ENCODE measurements at places on chromosomes 1 and 21.

GRCh38 chr1:172976222-172977041 lies 74.3 kb downstream of the TNFSF18 start:
- no peak for DNase-seq

GRCh38 chr1:228836427-228836826 lies 101.1 kb downstream of the RHOU start:
- no peak for DNase-seq

DNA sequence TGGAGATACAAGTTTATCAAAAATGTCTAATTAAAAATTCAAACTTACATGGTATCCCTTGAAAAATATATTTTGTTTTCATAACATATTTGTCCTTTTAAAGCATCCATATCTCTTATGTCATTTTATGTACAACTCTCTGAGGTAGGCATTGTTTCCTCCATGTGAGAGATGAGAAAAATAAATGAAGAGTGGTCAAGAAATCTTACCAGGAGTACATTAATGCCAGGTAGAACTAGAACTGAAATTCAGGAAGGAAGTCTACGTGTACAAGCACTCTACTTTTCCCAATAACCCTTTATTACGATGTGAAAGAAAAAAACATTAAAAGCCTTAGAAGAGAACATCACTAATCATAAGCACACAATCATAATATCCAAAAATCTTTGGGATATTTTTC lies 5.6 kb downstream of the BRINP3 start:
- no peak for DNase-seq

GRCh38 chr1:232602622-232603021 lies 27.3 kb downstream of the SIPA1L2 start:
- DNase-seq, result no peak

DNA sequence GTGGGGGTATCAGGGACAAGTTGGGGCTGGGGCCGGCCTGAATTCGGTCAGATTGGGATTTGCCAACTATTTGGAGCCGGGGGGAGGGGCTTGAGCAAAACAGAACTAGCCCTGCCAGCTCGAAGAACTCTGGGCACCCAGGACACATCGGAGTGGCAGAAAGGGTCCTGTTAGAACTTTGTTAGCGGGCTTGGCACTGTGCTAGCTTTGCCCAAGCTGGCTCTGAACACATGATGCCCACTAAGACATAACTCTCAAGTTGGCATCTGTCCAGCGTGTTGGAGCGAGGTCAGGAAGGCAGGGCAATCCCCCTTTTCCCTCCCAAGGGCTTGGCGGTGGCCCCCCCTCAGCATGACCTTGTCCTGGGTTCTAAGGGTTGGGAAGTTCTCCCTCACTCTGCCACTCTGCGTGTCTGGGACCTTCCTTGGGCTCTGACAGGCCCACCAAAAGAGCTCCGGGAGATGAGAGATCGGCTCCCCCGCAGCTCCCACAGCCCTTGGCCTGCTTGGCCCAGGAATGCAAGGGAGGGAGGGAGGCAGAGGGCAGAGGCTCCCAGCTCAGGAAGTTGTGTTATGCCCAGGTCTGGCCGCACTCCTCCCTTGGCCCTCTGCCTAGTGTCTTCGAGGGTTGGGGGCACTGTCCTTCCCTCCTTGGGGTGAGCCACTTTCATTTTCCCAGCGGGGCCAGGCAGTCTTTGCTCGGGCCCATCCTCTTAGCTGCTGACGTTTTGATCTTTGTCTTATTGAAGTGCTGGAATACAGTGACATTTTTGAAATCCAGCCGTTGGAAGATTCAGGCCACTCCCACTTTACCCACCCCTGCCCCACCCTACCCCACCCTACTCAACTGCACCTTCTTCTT lies 1.2 kb downstream of the LMNA start:
- DNase-seq, result peak; percentile 55

- no peak for DNase-seq
These were observed 22.1 kb upstream of the EFNA1 start for GRCh38 chr1:155105604-155106011.

DNA sequence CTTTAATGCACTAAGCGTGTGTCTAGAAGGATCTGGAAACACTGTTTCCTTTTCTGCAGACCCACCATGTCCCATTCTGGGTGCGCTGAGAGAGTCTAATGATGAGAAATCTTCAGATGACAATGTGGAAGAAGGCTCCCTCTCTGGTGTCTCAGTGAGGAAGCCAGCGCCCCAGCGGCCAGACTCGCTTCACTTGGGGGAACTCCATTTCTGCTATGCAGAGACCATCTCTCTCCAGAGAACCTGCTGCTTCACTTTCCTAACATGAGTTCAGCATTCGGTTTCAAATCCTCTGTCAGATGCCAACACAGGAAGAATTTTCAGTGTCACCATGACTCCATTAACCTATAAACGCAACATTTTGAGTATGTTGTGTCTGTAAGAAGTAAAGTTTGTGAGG lies 121.8 kb downstream of the SYF2 start:
- DNase-seq, result no peak

DNA sequence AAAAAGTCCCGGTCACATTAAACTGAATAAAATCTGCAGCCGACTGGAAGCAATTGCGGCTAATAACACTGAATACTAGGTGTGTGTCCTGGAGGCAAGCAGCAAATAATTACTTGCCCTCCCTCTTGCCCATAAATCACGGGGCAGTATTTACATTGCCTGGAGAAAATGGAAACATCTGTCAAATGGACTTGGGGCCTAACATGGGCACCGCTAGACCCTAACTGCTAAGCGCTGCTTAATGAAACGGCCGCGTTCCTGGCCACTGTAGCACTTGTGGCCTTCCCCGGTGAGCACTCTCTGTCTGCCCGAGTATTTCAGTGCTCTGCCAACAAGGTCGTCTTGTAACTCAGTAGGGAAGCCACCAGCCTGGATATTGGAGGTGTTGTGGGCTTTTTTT lies 23.9 kb upstream of the KNCN start:
- peak; percentile 36 for DNase-seq

DNA sequence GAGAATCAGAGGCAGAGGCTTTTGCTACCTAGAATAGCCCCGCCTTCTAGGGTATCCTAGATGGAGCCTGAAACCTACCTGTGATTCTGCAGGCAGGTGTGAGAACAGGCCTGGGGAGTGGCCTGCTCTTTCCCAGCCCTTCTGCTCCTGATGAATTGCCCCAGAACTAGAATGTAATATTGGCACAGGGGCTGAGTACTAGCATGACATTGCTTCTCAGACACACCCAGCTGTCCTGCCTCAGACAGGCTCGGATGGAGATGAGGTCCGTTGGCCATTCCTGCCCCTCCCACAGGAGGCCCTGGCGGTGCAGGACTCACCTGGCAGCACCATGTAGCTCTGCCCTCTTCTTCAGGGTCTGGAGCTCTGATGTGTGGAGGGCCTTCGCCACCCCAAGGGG lies 237.6 kb downstream of the GRIK3 start:
- no peak for DNase-seq

- peak; percentile 75 for DNase-seq
These were observed at the start of gene EVA1B for GRCh38 chr1:36323636-36324352. Gene EVA1B, minus strand, starts transcription at chr1:36323645. Its CDS starts 608 bp downstream, at chr1:36323037.

GRCh38 chr21:31894457-31894856 lies 21.6 kb downstream of the HUNK start:
- no peak for DNase-seq

- peak; percentile 67 for DNase-seq
These were observed 6.7 kb upstream of the EPHA8 start for GRCh38 chr1:22556391-22557104.

DNA sequence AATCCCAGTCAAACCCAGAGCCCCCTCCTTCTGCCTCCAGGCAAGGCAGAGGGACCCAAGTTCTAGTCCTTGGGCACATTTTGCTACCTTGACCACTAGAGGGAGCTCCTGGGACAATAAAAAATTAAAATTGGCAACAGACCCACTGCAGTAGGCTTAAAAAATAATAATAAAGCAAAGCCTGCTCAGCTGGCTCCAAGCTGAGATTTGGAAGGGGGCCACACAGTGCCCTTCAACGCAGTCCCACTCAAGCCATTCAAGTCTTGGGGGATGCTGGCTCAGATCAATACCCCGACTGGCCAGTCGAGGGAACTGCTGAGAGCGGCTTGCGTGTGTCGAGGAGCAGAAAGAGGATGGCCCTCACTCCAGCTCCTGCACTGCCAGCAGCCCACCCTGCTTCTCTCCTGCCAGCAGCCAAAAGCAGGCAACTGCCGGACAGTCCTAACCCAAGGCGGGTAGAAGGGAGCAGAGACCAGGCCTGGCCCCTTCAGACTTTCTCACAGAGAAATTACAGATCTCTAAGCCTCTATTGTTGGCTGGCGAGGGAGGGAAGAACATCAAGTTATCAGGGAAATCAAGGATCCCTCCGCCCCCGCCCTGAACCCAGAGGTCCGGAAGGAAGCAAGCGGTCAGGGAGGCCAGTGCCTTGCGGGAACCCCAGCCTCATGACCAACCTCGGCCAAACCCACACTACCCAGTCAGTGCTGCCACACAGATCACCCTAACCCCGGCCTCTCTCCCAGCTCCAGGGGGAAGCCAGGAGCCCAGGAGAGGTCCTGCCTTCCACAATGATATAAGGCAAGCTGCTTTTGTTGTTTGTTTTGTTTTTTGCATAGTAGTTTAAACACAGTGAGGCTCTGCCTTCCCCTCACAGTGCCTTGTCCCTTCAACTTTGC lies 4.9 kb upstream of the ALDH4A1 start:
- peak; percentile 80 for DNase-seq

- peak; percentile 93 for DNase-seq
These were observed 20.7 kb downstream of the C1QB start for GRCh38 chr1:22673486-22674409.

DNA sequence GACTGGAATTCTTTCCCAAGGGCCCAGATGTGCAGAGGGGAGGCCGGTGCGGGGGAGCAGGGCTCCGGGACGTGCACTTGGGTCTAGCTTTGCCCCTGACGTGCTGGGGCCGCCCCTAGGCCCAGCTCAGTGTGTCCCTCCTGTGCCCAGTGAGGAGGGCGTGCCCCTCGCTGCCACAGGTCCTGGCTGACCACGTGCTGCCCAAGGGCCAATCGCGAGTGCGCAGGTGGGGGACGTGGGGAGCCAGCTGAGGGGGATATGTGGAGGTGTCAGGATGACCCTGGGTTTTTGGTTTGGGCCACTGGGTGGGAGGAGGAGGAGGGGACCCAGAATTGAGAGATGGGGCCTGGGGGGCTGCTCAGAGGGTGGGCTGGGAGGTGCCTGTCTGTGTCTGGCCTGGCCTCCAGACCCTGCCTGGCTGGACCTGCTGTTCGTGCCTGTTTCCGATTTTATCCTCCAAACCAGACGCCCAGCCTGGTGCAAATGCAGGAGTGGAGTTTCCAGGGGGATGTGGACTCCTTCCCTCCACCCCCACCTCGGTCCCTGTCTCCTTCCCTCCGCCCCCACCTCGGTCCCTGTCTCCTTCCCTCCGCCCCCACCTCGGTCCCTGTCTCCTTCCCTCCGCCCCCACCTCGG lies 6.1 kb upstream of the RNF223 start:
- DNase-seq, result peak; percentile 81

- no peak for DNase-seq
These were observed 31.4 kb upstream of the TMEM61 start for GRCh38 chr1:54949053-54949452.

DNA sequence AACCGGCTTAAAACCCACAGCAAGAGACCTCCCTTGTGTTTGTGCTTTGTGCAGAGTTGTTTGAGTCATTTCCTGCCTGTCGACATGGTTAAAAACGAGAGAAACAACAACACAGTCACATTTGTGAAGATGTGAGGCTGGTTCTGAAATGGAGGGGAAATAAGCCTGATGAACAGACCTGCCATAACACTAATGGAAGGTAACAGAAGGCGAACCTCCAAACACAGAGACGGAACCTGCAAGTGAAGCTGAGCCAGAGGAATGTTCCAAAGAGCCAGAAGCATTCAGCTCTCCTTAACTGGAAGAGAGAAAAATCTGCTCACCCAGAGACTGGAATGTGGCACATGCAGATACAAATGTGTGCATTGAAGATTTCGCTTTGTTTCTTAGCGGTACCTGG lies 53.2 kb upstream of the RAVER2 start:
- no peak for DNase-seq

GRCh38 chr1:47382399-47382983 lies 33.6 kb upstream of the FOXE3 start:
- DNase-seq, result no peak

DNA sequence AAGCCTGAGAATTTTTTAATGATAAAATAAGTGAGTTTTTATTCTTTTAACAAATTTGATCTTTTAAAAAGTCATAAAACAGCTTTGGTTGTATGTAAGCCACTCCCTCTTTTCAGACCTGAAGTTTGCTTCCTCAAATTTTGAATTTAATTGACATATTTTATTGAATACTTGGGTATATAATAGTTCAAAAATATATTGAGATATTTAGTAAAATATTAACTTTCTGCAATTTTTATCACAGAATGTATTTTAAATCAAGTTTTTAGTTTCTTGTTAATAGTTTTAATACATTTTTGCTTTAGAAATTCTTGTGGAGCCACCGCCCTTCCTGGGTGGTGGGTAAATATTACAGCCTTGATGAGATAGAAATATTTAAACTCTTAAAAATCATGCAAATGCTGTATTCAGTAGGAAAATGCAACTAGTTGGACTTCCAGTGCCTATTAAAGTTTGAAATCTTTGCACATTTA lies 867 bp downstream of the PTPRC start:
- no peak for DNase-seq

- DNase-seq, result no peak
These were observed 330.7 kb downstream of the CAMTA1 start for GRCh38 chr1:7116001-7116400.

DNA sequence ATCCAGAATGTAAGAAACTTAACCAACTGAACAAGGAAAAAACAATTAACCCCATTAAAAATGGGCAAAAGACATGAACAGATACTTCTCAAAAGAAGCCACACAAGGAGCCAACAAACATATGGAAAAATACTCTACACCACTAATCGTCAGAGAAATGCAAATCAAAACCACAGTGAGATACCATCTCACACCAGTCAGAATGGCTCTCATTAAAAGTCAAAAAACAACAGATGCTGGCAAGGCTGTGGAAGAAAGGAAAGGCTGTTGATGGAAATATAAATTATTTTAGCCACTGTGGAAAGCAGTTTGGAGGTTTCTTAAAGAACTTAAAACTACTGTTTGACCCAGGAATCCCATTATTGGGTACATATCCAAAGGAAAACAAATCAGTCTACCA lies 51.2 kb downstream of the RGS4 start:
- no peak for DNase-seq

DNA sequence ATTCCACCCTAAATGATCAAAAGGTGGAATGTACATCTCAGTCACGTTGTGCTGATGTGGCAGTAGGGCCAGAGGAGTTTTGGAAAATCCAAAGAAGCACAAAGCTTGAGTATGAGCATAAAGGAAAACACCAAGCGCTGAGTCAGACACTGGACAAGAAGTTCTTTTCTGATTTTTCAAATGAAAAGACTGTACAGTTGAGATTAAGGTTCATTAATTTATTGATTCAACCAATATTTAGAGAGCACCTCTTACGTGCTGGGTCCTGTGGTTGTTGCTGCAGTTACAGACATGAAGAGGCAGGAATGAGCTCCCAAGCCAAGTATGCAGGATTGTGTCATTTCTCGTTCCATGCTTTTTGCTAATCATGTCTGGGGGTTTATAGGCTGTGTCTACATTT lies 28.9 kb upstream of the APP start:
- no peak for DNase-seq

DNA sequence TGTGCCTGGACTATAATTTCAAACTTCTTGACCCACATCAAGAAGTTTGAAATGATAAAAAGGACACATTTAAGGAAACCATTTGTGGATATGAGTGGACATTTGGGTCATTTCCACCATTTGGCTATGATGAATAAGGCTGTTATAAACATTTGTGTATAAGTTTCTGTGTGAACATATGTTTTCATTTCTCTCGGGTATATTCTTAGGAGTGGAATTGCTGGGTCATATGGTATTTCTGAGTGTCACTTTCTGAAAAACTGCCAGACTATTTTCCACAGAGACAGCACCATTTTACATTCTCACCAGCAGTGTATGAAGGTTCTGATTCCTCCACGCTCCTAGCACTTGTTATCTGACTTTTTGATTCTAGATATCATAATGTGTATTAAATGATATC lies 50.8 kb downstream of the GPR137B start:
- no peak for DNase-seq

Measured in neural progenitor cell (in vitro differentiated cells).